ENCODE measurements at places on chromosomes 16 and 17.

DNA sequence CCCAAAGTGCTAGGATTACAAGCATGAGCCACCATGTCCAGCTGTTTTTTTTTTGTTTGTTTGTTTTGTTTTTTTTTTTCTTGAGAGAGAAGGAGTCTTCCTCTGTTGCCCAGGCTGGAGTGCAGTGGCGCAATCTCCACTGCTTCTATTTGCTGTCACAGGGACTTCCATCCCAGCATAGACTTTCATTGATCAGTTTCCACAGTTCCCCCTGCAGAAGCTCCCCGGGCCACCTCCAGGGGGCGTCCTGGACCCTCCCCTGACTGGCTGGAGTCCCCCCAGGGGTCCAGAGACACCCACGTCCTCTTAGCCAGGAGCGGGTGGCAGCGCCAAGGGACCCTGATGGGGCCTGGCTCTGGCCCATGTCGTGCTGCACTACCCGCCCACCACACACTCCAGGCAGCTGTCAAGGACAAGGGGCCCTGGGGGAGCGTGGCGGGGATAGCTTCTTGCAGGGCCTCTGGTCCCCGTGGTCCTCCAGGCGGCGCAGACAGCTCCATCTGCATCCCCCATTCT, 3.1 kb upstream of the NPW start:
- no peak for ATAC-seq

GRCh38 chr17:28865946-28866752, 11.3 kb downstream of the ERAL1 start:
- peak; percentile 38 for ATAC-seq

- ATAC-seq = no peak
Measured at GRCh38 chr17:55450232-55450825, 28.7 kb upstream of the MMD start.

DNA sequence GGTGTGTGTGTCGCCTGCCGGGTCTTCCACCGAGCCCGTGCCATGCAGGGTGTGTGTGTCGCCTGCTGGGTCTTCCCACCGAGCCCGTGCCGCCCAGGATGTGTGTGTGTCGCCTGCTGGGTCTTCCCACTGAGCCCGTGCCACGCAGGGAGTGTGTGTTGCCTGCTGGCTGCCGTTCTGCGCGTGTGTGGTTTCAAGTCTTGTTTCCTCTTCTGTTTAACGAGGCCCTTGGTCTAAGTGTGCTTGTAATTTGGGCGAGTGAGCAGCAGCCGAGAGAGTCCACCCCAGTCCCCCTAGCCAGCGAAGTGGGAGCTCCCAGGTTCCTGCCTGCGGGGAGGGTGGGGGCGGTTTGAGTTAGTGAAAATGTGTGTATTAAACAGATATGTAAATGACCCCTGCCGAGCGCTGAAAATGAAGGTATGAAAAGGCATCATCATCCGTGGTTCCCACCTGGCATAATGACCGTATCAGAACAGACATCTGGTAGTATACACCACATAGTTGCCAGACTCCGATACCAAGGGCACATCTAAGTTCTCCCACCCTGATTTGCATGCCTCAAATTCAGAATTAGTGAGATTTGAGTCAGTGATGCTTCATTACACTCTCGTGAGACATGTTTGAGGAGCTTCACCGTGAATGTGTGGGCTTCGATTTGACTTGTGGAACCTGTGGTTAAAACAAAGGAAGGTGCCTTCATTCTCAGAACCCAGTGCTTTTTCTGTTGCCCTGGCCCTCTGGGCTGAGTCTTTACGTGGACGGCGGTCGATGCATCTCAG, 114.5 kb upstream of the CHMP6 start:
- peak; percentile 90 for ATAC-seq
